ENCODE measurements at places on chromosomes 5 and 9.

DNA sequence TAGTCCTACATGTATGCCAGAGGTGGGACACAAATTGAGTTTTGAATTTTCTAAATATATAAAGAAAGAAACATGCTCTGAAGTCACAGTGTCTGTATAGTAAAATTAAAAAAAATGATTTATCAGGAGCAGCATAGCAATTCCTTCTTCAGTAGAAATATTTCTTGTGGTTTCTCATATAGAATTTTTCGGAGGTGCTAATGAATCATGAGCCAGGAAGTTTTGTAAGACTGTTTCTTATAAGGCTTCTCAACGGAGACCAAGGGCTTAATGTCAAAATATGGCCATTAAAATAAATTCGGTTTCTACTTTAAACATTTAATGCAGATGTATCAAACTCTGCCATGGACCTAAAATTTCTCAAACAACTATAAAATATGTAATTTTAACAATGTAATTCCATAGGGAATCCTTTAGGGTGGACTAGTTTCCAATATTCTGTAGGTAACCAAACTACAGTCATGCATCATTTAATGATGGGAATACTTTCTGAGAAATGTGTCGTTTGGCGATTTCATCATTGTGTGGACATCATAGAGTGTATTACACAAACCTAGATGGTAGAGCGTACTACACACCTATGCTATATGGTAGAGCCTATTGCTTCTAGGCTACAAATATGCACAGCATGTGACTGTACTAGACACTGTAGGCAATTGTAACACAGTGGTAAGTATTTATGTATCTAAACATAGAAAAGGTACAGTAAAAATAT is 66.3 kb downstream of the ANKRD55 start:
- no peak for DNase-seq

DNA sequence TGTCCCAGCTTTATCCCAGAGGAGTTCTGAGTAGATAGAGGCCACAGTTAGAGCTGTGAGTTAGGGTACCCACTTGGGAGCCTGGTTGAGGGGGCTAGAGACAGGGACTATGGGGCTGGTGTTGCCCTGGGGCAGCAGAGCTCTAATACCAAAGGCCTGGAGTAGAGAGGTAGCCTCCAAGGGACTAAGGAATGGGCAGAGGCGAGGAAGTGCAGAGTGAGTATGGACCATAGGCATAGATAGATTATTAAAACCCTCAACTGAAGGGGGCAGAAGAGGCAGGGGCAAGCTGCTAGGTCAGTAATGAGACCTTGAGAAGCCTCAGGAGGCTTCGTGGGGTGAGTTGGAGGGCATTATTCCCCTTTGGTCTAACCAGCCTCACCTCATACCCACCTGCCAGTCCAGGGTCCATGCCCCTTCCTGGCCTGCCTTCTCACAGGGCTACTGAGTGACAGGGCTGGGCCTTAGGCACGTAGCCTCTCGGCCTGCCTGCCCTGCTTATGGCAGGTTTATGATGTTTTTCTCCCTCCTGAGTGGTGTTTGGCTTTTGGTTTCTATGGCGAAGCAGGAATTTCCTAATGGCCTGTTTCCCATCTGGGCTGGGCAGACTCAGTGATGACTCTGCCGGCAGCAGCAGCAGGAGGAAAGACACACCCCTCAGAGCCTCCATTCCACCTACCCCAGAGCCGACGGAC is 8.0 kb downstream of the PDLIM4 start:
- no peak for DNase-seq

- DNase-seq, result no peak
These were observed 46.5 kb upstream of the VDAC1 start for GRCh38 chr5:134051305-134051704.

DNA sequence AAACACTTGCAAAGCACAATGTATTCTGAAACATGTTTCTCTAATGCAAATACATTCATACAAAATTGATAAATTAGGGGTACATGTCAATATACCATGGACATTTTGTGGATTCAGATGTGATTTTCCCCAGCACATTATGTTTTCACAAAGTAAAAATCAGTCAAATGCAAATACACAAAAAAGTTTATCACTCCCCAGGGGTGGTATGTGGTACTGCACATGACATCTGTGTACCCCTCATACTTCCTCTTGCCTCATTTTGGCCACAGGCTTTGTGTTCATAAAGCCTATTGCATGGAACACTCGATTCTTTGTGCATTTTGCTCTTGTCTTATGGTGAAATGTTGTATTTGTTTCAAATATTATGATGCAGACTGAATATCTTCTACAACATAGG is 116.8 kb upstream of the PDE4D start:
- DNase-seq, result no peak

DNA sequence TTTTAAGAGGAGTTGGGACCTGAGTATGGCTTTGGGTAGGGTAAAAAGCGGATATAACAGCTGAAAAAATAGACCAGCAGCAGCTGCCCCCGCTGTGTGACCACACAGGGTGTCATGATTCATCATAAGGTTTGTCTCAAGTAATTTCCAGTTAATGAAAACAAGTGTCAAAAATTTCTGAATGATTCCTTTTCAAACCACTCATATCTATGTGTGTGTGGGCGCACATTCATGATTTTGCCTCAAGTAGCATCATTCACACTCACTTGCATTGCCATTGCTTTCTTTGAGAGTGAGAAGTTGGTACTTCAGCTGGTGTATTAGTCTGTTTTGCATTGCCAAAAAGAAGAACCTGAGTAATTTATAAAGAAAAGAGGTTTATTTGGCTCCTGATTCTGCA is 12.1 kb upstream of the TNFAIP8 start:
- peak; percentile 55 for DNase-seq

DNA sequence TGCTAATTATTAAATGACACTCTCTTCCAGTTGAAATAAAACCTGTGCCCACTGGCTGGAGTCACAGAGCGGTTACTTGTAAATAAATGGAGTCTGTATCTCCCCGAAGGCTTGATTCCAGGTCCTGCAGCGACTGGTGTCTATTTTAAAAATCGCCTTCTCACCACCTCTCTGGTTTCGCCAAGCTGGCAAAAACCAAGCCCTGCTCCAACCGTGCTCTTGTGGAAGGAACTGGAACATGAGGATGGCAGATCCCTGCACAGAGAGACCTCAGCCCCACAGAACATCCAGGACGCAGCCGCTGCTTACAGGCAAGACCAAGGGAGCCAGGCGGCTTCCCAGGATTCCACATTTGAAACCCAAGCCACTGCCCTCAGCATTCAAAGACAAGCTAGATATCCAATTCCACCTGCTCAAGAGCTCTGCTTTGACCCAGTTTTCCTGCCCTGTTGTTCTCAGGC is 15.0 kb downstream of the SEMA4D start:
- no peak for DNase-seq

DNA sequence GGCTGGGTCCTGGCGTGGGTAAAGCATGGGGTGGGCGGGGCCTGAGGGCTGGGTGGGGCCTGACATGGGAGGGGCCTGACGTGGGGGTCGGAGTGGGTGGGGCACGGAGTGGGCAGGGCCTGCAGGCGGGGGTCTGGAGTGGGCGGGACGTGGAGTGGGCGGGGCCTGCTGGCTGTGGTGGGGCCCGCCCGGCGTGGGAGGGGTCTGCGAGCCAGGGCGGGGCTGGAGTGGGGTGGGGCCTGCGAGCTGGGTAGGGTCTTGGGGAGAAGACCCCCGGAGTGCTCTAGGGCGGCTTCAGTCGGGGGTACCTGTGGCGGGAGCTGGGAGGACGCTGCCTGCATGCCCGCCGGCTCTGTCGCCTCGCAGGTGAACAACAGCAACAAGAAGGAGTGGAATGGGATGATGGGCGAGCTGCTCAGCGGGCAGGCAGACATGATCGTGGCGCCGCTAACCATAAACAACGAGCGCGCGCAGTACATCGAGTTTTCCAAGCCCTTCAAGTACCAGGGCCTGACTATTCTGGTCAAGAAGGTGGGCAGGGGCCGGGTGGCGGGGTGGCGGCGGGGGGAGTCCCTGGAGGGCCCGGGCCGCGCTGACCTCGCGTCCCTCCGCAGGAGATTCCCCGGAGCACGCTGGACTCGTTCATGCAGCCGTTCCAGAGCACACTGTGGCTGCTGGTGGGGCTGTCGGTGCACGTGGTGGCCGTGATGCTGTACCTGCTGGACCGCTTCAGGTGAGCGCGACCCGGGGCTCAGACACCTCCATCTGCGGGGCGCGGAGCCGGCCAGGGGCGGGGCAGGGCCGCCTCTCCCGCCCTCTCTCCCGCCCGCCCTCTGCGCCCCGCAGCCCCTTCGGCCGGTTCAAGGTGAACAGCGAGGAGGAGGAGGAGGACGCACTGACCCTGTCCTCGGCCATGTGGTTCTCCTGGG is 8.0 kb downstream of the LRRC26 start:
- DNase-seq, result no peak

DNA sequence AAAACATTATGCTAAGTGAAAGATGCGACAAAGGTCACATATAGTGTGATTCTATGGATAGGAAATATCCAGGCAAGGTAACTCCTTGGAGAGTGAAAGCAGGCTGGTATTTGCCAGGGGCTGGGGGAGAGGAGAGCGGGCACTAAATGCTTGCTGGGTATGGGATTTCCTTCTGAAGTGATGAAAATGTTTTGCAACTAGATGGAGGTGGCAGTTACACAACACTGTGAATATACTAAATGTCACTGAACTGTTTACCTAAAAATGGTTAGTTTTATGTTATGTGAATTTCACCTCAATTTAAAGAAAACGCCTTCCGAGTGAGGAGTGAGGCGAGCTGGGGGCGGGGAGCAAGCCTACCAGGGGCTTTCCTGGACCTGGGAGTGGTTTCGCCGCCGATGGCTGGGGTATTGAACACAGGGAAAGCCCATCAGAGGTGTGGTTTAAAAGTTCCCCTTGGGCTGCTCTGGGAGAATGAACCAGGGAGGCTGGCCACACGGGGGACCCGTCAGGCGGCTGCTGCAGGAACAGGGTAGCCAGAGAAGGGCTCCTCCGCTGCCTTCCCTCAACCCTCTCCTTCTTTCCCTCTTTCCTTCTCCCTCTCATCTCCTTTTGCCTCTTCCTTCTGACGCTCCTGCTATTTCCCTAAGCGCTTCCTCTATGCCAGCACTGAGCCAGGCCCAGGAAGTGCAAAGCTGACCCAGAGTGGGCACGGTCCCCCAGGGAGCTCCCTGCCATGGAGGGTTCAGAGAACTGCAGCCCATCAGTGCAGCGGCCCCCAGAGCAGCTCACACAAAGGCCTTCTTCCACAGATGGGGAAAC is 4.9 kb downstream of the AKNA start:
- peak; percentile 54 for DNase-seq
